ENCODE measurements at places on chromosomes 2 and 18.
A peak's percentile ranks its signal among the peaks of the same experiment; 100 is the strongest.

- no peak overlapping the region for H3K27ac ChIP-seq
- DNase-seq: no peak
- H3K4me3 ChIP-seq: no peak overlapping the region
- H3K4me1 ChIP-seq: peaks cover 3% of the 10 kb centered on the region
Measured at GRCh38 chr2:8391584-8391983, 290.3 kb upstream of the ID2 start.

DNA sequence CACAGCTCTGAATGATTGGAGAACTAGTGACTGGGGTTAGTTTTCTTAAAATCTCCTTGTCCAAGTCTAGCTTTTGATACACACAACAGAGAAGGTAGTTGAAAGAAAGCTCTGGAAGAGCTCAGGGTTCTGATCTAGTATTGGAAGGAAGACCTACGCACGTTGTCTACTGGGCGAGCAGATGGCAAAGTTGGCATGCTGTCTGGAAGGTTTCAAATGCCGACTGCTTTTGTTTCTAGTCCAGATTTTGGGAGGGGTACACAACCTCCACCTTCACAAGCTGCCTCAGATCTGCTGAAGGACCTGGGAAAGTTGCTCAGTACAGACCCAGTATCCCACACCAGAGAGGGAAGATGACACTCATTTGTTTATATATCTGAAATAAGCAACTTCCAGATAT lies 507.3 kb downstream of the RNF144A start:
- no peaks in the 10 kb centered on the region for H3K36me3 ChIP-seq
- H3K27me3 ChIP-seq: peaks cover 26% of the 10 kb centered on the region
- no peak for DNase-seq

- H3K27ac ChIP-seq: no peak overlapping the region
- H3K4me1 ChIP-seq: peaks cover 34% of the 10 kb centered on the region
- peaks cover 10% of the 10 kb centered on the region for H3K36me3 ChIP-seq
- no peak overlapping the region for H3K4me3 ChIP-seq
Measured at GRCh38 chr2:157839162-157839801, 36.8 kb downstream of the ACVR1 start.

- H3K4me1 ChIP-seq: no peaks in the 10 kb centered on the region
- no peaks in the 10 kb centered on the region for H3K36me3 ChIP-seq
- DNase-seq: no peak
- H3K4me3 ChIP-seq: no peak overlapping the region
- no peak overlapping the region for H3K27ac ChIP-seq
Measured at GRCh38 chr2:98028931-98029717, 33.4 kb upstream of the TMEM131 start.

GRCh38 chr2:212193056-212193455 lies 345.5 kb downstream of the ERBB4 start:
- no peaks in the 10 kb centered on the region for H3K36me3 ChIP-seq
- H3K27ac ChIP-seq: no peak overlapping the region
- no peaks in the 10 kb centered on the region for H3K27me3 ChIP-seq
- DNase-seq: no peak

GRCh38 chr2:73343992-73344391 lies 41.6 kb upstream of the ALMS1 start:
- no peak overlapping the region for H3K27ac ChIP-seq
- no peaks in the 10 kb centered on the region for H3K4me1 ChIP-seq
- no peaks in the 10 kb centered on the region for H3K36me3 ChIP-seq
- no peak overlapping the region for H3K4me3 ChIP-seq
- DNase-seq: no peak

DNA sequence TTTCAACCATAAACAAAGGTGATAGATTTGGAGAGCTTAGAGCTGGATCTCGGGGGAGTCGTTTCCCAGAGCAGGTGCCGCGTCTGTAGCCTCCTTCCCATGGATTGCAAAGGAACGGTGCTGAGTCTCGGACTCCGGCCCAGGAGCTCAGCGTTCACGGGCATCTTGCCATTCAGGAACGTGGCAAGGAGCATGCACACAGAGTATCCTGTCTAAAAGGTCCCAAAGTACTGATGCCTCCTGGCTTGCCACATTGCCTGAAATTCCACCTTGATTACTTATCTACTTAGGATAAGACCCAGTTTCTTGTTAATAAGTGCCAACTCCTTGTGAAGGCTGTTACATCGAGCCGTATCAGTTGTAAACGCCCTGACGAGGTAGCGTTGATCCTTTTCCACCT lies 197.8 kb upstream of the MYT1L start:
- H3K27ac ChIP-seq: no peak overlapping the region
- H3K27me3 ChIP-seq: no peaks in the 10 kb centered on the region
- H3K4me3 ChIP-seq: no peak overlapping the region
- no peaks in the 10 kb centered on the region for H3K4me1 ChIP-seq

DNA sequence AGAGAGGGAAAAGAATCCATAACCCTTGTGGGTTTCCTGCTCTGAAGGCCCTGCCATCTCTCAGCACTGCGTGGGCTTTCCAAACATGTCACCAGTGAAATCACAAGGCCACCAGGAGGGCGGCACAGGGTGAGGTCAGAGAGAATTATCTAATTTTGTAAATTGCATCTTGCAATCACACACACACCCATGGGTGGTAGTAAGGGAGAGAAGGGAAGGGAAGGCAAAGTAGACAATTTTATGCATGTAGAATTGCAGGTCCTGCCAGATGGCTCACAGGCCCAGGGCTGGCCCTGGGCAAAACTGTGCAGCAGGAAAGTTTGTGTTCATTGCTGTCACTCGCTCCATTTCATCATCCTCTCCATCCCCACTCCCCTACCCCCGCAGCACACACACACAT lies 21.0 kb upstream of the ZBTB7C start:
- no peaks in the 10 kb centered on the region for H3K36me3 ChIP-seq
- no peak for DNase-seq
- H3K27me3 ChIP-seq: peaks cover 1% of the 10 kb centered on the region
- no peak overlapping the region for H3K27ac ChIP-seq

DNA sequence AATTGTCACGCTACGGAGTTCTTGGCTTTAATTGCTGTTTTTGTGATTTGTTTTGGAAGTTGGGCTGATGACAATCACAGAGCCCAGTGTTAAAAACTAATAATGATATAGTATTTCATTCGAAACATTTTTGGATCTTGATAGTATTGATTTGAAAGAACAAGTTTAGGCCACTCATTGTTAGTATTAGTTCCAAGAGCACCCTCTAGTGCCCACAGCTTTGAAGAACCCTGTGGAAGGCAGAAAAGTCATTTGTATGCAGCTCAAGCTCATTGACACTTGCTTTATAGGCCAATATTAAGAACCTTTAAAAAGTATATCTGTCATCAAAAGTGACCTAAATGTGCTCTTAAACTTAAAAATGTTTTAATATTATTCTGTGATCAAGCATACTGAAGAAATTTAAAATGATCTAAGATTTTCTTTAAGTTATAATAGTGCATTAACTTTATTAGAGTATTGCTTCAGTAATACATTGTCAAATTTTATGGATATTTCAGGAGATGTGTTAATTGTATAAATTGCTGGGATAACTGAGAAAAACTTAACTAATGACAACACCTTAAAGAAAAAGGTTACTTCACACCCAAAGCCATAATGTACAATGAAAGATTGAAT lies 191.0 kb downstream of the GRB14 start:
- H3K36me3 ChIP-seq: no peaks in the 10 kb centered on the region
- no peaks in the 10 kb centered on the region for H3K4me1 ChIP-seq
- H3K27me3 ChIP-seq: no peaks in the 10 kb centered on the region
- DNase-seq: no peak
- no peak overlapping the region for H3K27ac ChIP-seq
- H3K4me3 ChIP-seq: no peak overlapping the region

- H3K4me3 ChIP-seq: no peak overlapping the region
- H3K36me3 ChIP-seq: peaks cover 64% of the 10 kb centered on the region
Measured at GRCh38 chr2:222637067-222637466, 18.8 kb downstream of the FARSB start.

DNA sequence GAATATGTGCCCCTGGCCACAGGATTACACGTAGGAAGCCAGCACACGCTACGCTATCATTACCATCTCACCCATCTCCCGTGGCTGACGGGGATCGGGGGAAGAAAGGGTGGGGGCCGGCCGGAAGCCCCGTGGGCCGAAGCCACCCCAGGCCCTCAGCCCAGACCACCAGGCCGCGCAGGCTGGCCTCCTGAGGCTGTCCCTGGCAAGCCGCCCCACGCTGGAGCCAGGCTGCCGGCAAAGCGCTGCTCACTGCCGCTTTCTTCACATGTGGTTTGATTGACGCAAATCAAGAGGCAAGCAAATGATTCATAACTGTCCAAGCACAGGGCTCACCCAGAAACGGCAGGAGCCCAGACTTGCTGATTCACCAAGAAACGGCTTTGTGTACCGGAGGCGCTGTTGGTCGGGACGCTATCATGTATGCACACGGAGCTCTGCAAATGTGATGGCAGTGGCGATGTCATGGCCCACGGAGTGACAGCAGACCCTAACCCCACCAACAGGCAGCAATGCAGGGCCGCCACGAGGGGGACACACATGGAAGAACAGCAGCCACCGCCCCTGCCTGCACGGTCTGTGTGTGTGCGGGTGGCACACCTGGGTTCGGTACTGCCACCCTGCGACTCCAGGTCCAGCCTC lies 125.7 kb downstream of the HDAC4 start:
- no peaks in the 10 kb centered on the region for H3K27me3 ChIP-seq
- H3K4me3 ChIP-seq: peak overlapping the region; percentile 69
- peaks cover 3% of the 10 kb centered on the region for H3K36me3 ChIP-seq

DNA sequence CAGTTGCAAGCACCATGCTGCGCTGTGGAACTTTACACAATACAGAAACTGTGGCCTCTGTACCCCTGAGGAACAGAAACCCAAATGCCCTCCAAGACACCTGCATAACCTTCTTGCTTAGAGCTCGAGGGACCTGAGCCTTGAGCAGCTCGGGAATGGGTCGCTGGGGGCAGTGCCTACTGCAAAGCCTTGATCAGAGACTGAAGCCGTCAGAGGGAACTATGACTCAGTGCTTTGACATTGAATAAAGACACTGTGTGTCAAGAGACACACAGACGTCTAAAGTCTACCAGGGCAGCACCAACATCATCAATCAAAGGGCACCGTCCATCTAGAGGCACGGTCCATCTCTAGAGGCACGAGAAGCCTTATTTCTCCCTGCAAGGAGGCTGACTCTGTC lies 30.6 kb downstream of the GPR45 start:
- H3K4me1 ChIP-seq: no peaks in the 10 kb centered on the region
- peaks cover 89% of the 10 kb centered on the region for H3K36me3 ChIP-seq
- H3K4me3 ChIP-seq: no peak overlapping the region
- H3K27ac ChIP-seq: no peak overlapping the region
- DNase-seq: no peak
- no peaks in the 10 kb centered on the region for H3K27me3 ChIP-seq

DNA sequence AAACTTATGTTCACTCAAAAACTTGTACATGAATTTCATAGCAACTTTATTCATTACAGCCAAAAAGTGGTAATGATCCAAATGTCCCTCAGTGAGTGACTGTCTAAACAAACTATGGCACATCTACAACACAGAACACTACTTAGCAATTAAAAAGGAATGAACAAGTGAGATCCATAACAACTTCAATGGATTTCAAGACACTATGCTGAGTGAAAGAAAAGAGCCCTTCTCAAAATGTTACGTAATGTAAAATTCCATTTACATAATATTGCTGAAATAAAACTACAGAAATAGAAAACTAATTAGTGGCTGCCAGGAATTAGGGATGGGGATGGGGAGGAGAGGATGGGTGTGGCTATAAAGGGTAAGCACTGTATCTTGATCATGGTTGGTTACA lies 53.6 kb downstream of the DYM start:
- no peak overlapping the region for H3K4me3 ChIP-seq
- H3K27me3 ChIP-seq: no peaks in the 10 kb centered on the region
- DNase-seq: no peak
- no peaks in the 10 kb centered on the region for H3K4me1 ChIP-seq
- H3K27ac ChIP-seq: no peak overlapping the region

DNA sequence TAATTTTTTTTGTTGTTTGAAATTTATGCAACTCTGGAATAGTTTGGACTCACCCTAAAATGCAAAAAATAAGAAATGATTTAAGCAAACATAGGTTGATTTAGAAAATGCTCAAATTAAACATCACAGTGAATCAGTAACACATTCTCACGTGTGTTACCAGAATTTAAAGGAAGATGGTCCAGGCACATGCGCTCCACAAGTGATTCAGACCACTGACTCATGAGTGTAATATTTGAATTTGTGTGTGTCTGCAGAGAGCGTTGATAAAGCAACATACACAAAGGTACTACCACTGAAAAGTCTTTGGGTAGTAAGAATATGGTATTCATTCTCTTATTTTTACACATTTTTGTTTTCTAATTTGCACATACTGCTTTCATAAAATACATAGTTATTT lies 7.9 kb downstream of the SS18 start:
- no peak overlapping the region for H3K4me3 ChIP-seq
- no peak for DNase-seq
- H3K27me3 ChIP-seq: no peaks in the 10 kb centered on the region
- H3K27ac ChIP-seq: no peak overlapping the region

- H3K4me1 ChIP-seq: no peaks in the 10 kb centered on the region
- no peak overlapping the region for H3K27ac ChIP-seq
- DNase-seq: no peak
- H3K4me3 ChIP-seq: no peak overlapping the region
- H3K27me3 ChIP-seq: no peaks in the 10 kb centered on the region
- no peaks in the 10 kb centered on the region for H3K36me3 ChIP-seq
Measured at GRCh38 chr2:1771626-1772280, 27.4 kb upstream of the PXDN start.

DNA sequence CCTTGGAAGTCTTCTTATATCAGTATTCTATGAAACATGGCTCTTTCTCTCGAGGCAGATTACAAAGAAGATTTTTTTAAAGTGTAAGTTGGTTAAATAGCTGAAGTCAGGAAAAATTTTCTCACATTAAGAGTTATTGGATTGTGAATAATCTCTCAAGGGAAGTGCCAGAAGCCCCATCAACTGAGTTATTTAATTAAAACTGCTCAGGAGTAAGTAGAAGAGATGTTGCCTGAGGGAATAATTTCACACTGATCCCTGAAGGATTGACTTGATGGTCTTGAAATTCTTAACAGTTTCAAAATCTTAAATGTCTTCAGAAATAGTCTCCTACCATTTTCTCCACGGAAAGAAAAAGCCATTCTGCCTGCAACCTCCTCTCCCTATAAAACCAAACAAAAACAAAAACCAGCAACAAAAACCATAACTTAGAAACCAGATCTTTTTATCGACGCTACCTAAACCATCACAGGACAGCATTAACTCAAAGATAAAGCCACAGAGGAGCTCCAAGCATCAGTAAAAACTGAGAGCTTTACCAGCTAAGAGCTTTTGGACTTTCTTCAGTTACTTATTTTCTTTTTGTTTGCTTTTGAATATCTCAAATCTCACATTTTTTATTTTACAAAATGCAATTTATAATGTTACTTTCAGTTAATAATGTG lies 12.9 kb downstream of the CD226 start:
- H3K4me1 ChIP-seq: peaks cover 33% of the 10 kb centered on the region
- H3K36me3 ChIP-seq: peaks cover 4% of the 10 kb centered on the region
- DNase-seq: no peak

- no peak overlapping the region for H3K4me3 ChIP-seq
- no peaks in the 10 kb centered on the region for H3K36me3 ChIP-seq
- H3K27ac ChIP-seq: no peak overlapping the region
Measured at GRCh38 chr2:44291281-44292248, 16.3 kb downstream of the SLC3A1 start.

GRCh38 chr2:175111200-175111657 lies 56.8 kb downstream of the ATF2 start:
- H3K27me3 ChIP-seq: no peaks in the 10 kb centered on the region
- H3K4me3 ChIP-seq: no peak overlapping the region
- no peaks in the 10 kb centered on the region for H3K4me1 ChIP-seq
- peaks cover 61% of the 10 kb centered on the region for H3K36me3 ChIP-seq
- H3K27ac ChIP-seq: peak overlapping the region; percentile 5
